ENCODE measurements at places on chromosomes 16 and 17. TPM values are rescaled to one million over a fixed set of nuclear protein-coding genes. Genes with fewer than 3 reads are reported as not detected.

The RAMP2 gene
- 31.2 TPM for total RNA-seq

The RNF227 gene
- total RNA-seq, result not detected

The PDIA2 gene
- not detected for total RNA-seq

The NSF gene
- total RNA-seq, result 24.5 TPM

The KCNJ18 gene
- total RNA-seq, result not detected

The FBXW10 gene
- 0.52 TPM for total RNA-seq

The TP53TG3 gene
- not detected for total RNA-seq

The PPP1R27 gene
- 502 TPM for total RNA-seq

The CDRT15L2 gene
- not detected for total RNA-seq

The CHST4 gene
- total RNA-seq, result not detected

The HSD17B2 gene
- not detected for total RNA-seq

The ALDH3A1 gene
- total RNA-seq, result 0.18 TPM

The MAF gene
- 25.1 TPM for total RNA-seq

The IKZF3 gene
- 0.56 TPM for total RNA-seq

The HEATR9 gene
- total RNA-seq, result not detected

The EPX gene
- not detected for total RNA-seq

The GAS7 gene
- 7.1 TPM for total RNA-seq

The C16orf86 gene
- total RNA-seq, result 8.5 TPM

The NPIPA2 gene
- total RNA-seq, result 0.60 TPM

The KDM6B gene
- 8.2 TPM for total RNA-seq

The NPIPA8 gene
- total RNA-seq, result 0.51 TPM

The KRTAP4-5 gene
- total RNA-seq, result not detected

The CRHR1 gene
- not detected for total RNA-seq

The CCL3 gene
- not detected for total RNA-seq

The KCNJ16 gene
- total RNA-seq, result not detected

The FN3K gene
- 3.1 TPM for total RNA-seq

The KRT25 gene
- total RNA-seq, result not detected

The PLLP gene
- 3.8 TPM for total RNA-seq

The ZNF469 gene
- total RNA-seq, result 0.16 TPM

The BRD7 gene
- 54.9 TPM for total RNA-seq

The OR1F1 gene
- total RNA-seq, result not detected

The ARL17A gene
- total RNA-seq, result 11.4 TPM

The DBNDD1 gene
- 9.3 TPM for total RNA-seq

The HCRT gene
- not detected for total RNA-seq

The CACNG4 gene
- not detected for total RNA-seq

The ZNF597 gene
- total RNA-seq, result 0.81 TPM

The PRSS22 gene
- not detected for total RNA-seq

The PIK3R6 gene
- total RNA-seq, result 0.09 TPM

The NACA2 gene
- total RNA-seq, result not detected

The CD7 gene
- total RNA-seq, result not detected

The KRTAP2-2 gene
- total RNA-seq, result not detected

The NOXO1 gene
- total RNA-seq, result 0.33 TPM

The ABCA8 gene
- 23.3 TPM for total RNA-seq
